PC-9 (cell line): ENCODE measurements at places on chromosomes 16 and 17.

DNA sequence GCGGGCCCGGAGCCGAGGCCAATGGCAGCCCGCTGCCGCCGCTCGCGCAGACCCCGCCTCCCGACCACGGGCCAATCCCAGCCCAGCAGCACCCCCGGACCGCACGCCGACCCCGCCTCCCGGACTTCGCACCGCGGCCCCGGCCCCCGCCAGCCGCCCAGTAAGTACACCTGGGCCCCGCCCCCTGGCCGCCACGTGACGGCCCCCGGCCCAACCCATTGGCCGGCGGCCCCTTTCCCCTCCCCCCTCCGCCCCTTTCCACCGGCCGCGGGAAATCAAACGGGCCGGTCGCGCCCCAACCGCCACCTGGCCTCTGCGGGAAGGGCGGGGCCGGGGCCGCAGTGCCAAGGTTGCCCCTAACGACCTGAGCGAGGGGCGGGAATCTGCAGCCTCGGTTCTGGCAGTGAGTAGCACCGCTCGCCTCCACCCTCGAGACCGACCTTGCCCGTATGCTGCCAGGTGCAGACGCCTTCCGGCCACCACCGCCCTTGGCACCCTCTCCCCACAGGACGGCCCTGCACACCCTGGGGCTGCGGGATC lies at the start of gene YBX2:
Gene YBX2 (minus strand): TSS at position 26 of the 540 bp plus-strand sequence. CDS start 139 bp downstream, outside the sequence.
- no peak for DNase-seq

DNA sequence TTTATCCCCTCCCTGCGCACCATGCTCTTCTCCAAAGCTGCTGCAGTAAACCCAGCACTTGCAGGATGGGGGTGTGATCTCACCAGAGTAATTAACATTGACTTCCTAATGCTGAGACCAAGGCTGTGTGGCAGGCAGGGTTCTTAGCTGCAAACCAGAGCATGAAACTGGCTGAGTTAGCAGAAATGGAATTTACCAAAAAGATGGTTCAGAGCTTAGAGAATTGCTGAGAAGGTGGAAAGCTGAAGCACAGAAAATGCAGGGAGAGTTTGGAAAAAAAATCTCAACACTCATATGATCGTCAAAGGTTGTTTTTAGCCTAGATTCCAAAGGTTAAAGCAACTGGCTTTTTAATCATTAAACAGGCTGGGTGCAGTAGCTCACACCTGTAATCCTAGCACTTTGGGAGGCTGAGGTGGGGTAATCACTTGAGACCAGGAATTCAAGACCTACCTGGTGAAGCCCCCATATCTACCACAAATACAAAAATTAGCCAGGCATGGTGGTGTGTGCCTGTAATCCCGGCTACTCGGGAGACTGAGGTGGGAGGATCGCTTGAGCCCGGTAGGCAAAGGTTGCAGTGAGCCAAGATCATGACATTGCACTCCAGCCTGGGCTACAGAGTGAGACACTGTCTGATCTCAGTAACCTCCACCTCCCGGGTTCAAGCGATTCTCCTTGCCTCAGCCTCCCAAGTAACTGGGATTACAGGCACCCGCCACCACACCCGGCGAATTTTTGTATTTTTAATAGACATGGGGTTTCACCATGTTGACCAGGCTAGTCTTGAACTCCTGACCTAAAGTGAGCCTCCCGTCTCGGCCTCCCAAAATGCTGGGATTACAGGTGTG lies 6.0 kb upstream of the TXNDC11 start:
- DNase-seq: no peak

GRCh38 chr17:4678448-4679026 lies 25.4 kb downstream of the PELP1 start:
- DNase-seq: peak; percentile 92

- DNase-seq: no peak
Measured at GRCh38 chr16:70267516-70267915, 15.8 kb upstream of the EXOSC6 start.

DNA sequence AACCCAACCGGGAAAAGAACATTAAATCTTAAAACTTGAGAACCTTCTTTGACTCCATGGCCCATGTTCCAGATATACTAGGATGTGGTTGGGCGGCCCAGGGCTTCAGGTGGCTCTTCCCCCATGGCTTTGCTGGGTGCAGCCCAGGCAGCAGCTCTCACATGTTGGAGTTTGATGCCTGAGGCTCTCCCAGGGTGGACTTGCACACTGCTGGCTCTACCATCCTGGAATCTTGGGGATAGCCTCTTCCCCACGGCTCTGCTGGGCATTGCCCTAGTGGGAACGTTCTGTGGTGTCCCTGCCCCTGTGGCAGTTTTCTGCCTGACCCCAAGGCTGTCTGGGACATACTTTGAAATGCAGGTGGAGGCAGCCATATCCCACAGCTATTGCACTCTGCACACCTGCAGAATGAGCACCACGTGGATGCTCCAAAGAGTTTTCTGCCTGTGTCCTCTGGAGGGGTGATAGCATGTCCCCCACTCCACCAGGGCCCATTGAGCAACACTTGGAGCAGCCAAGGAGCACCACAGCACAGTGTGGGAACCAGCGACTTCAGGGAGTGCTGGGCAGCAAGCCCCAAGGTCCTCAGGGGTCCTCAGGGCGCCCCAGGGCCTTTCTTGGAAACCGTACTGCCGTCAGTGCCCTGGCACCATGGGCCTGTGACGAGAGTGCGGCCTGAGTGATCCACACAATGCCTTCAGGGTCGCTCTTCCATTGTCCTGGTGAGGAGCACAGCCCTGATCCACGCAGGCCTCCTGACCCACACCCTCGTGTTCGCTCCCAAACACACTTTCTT lies 70.8 kb downstream of the GOSR1 start:
- DNase-seq: no peak

DNA sequence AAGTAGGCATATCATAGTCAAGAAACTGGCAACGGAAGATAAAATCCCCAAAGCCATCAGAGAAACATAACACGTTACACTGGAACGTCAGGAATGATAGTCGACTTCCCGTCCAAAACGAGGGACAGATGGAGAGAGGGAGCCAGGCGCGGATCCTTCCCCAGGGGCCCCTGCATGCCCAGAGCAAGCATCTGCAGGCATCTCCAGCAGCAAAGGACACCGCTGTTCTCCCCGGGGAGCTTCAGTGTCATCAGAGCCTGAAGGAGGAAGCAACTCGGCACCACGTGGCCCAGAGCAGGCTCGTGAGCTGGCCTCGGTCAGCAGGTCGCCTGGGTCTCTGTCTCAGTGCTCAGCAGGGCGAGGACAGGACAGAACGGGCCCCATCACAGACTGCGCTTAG lies 50.1 kb downstream of the LMF1 start:
- no peak for DNase-seq

DNA sequence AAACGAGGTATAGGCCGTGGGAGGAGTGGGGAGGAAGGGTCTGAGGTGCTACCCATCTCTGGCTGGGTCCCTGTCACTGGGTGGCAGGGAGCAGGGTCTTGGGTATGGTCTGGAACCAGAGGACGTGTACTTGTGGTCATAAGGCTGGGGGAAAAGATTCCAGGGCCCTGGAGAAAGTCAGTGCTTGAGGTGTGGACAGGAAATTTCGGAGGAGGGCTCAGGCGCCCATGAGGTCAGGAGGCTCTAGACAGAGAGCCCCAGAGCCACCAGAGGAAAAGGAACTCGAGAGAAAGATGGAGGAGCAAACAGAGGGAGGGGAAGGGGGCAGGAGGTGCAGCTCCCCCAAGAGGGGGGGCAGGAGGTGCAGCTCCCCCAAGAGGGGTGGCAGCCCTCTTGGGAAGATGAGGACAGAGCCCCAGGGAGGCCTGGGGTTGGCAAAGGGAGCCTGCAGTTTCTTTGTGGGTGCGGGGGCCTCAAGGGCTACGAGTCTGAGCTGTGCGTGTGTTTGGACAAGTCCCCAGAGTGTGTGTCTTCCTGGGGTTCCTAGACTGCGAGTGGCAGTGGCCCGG lies 683 bp upstream of the SLC7A6 start:
- no peak for DNase-seq

DNA sequence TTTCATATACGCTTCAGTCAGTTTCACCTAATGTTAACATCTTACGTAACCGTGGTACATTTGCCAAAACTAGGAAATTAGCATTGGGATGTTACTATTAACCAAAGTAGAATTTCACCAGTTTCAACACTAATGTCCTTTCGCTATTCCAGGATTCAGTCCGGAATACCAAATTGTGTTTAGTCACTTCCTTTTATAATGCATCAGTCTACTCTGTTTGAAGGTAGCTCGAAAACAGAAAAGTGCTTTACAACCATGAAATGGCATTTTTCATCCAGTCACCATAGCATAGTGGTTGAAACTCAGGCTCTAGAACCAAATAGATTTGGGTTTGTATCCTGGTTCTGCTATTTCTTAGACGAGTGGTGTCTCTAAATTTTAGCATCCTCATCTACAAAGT lies 29.4 kb downstream of the AP2B1 start:
- DNase-seq: no peak

- no peak for DNase-seq
Measured at GRCh38 chr17:75571197-75571884, 16.3 kb upstream of the MYO15B start.

- no peak for DNase-seq
Measured at GRCh38 chr16:12742741-12743140, 60.9 kb downstream of the CPPED1 start.

GRCh38 chr17:40696651-40697072 lies 6.9 kb downstream of the KRT24 start:
- peak; percentile 84 for DNase-seq

- no peak for DNase-seq
Measured at GRCh38 chr17:80861418-80861815, 130.2 kb upstream of the CHMP6 start.

- no peak for DNase-seq
Measured at GRCh38 chr17:60065136-60065535, 13.6 kb downstream of the HEATR6 start.

GRCh38 chr16:66401610-66402009 lies 25.5 kb upstream of the BEAN1 start:
- DNase-seq: no peak

DNA sequence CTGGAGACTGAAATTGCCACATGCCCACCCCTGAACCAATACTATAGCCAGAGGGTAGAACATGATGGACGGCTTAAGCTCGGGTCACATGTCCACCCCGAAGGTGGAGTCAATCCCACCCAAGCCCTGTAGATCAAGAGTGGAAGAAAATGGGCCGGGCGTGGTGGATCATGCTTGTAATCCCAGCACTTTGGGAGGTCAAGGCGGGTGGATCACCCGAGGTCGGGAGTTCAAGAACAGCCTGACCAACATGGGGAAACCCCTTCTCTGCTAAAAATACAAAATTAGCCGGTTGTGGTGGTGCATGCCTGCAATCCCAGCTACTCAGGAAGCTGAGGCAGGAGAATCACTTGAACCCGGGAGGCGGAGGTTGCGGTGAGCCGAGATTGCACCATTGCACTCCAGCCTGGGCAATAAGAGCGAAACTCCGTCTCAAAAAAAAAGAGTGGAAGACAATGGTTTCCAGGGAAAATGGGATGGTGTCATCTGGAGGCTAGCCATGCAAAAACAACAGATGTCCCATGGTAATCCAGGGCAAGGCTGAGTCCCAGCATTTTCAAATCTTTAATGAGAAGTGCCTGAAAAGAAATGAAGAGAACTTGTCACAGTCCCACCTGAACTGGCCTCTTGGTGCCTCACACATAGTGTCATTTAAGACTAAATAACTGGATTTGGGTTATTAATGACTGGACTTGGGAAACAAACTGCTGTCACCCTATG lies 30.1 kb downstream of the CD300LF start:
- DNase-seq: no peak

- DNase-seq: no peak
Measured at GRCh38 chr16:77599793-77600415, 122.4 kb upstream of the NUDT7 start.

- DNase-seq: no peak
Measured at GRCh38 chr17:9259419-9259818, 238.1 kb downstream of the NTN1 start.

GRCh38 chr17:70173681-70174080 lies 4.3 kb downstream of the KCNJ2 start:
- DNase-seq: no peak

GRCh38 chr17:66684731-66685130 lies 150.2 kb upstream of the CACNG5 start:
- no peak for DNase-seq

GRCh38 chr17:19317359-19318095 lies 45.0 kb downstream of the B9D1 start:
- DNase-seq: no peak

DNA sequence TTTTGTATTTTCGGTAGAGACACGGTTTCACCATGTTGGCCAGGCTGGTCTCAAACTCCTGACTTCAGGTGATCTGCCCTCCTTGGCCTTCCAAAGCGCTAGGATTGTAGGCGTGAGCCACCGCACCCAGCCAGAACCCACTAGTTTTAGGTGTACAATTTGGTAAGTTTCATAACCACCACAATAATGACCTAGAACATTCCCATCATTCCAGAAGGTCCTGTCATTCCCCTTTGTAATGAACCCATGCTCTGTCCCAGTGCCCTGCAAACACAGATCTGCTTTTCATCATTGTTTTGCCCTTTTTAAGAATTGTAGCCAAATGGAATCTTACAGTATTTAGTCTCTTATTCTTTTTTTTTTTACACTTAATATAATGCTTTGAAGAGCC lies 35.6 kb upstream of the IRF8 start:
- DNase-seq: no peak

DNA sequence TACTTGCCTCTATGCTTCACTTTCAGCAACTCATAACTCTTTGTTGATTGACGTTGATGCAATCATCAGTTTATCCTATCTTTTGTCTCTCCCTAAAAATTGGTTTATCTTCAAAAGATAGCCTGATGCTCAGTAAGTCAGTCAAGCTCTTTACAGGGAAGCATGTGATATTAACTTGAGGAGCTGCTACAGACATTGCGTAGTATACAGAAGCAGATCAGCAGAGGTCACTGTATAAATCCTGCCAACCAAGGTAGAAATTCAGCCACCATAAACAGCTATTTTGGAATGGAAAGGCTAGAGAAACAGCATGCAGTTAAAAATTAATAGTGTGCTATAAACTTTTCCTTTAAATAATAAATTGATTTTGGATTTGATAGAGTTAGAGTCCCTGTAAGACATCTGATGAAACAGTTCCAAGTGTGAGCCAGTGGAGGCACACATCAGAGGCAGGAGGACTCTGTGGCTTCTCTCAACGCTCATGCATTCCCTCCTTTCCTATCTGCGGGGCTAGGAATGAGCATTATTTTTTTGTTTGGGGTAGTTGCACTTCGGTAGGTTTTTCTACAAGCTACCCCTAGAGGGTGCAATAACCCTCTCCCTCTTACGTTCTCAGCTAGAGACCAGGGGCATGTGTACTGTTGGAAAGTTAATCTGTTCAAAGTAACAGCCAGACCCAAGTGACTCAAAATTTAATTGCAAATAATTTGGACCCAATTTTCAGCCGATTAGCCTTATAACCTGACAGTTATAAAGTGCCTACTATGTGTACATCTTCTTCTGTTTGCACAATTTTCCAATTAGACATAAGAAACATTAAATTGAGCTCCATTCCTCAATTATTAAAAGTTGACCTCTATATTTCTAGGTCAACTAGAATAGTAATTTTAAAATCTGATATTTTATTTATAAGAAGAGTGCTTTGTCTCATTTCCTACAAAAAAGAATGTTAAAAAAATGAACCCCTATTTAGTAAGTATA lies 647.7 kb upstream of the SOX9 start:
- peak; percentile 18 for DNase-seq

GRCh38 chr16:10654592-10655414 lies 39.9 kb downstream of the TEKT5 start:
- no peak for DNase-seq

GRCh38 chr17:47465165-47465564 lies 65.7 kb upstream of the NPEPPS start:
- no peak for DNase-seq

- no peak for DNase-seq
Measured at GRCh38 chr17:48484256-48484655, 46.6 kb downstream of the HOXB1 start.
